ENCODE measurements at places on chromosomes 1 and 21.
A peak's percentile ranks its signal among the peaks of the same experiment; 100 is the strongest.

GRCh38 chr21:34927992-34928391 lies 121.1 kb downstream of the RUNX1 start:
- no peak for DNase-seq

DNA sequence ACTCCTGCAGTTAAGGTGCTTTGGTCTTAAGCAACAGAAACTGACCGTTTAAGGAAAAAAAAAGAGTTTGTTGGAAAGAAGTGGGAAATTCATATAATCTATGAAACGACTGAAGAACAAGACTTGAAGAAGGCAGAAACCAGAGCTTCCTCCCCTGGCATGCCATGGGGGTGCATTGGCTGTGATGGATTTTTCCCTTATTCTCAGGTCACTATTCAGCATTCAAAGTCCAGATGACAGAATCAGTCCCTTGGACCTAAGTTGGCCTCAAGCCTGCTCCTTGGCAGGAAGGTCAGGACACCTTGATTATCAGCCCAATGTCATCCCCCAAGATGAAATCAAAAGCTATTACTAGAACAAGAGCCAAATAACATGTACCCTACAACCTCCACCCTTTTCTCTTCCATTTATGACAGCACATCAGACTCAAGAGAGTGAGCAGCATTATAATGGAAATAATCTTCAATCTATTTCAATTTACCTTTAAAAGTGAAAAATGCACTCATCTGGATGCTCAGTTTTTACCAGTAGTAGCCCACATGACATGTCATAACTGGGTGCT lies 15.8 kb upstream of the TMEM9 start:
- no peak for DNase-seq

- peak; percentile 73 for DNase-seq
Observed at GRCh38 chr1:155127105-155127966, at the start of gene EFNA1. Gene EFNA1 (plus strand): TSS chr1:155127876. CDS start chr1:155127978, 102 bp downstream.

GRCh38 chr1:10680487-10680886 lies 116.0 kb downstream of the CASZ1 start:
- DNase-seq: no peak

DNA sequence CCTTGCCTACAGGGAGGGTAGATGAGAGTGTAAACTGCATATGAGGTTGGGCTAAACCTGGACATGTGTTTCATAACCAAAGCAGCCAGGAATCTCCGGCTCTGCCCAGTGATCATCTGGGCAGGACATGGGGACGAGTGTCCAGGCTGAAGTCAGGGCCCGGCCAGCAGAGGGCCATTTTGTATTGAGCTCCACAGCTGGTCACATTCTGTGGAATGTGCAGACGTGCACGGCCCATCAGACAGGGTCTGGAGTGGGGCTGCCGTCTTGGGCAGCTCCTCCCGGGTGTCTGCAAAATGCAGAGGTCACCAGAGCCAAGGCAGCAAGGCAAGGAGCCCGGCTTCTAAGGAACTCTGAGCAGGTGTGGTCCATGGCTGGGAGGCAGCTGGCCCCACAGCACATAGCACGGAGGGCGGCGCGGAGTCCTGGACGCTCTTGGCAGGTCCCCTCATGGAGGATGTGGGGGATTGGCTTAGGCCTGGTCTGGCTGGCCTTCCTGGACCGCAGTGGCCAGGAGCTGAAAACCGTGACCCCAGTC lies 6.2 kb downstream of the LRRC3 start:
- no peak for DNase-seq

DNA sequence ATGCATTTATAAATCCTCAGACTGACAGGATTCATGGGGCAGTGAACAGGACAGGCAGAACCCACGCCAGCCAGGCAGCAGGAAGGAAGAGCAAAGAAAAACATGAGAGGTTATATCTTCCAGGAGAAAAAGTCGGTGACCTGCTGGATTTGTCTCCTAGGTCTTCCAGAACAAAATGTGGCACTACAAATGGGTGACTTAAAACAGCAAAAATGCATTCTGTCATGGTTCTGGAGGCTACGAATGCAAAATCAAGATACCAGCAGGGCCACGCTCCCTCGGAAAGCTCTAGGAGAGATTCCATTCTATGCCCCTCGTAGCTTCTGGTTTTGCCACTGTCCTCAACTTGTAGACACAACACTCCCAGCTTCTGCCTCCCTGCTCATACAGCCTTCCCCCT lies 63.4 kb downstream of the PSMG1 start:
- DNase-seq: no peak

DNA sequence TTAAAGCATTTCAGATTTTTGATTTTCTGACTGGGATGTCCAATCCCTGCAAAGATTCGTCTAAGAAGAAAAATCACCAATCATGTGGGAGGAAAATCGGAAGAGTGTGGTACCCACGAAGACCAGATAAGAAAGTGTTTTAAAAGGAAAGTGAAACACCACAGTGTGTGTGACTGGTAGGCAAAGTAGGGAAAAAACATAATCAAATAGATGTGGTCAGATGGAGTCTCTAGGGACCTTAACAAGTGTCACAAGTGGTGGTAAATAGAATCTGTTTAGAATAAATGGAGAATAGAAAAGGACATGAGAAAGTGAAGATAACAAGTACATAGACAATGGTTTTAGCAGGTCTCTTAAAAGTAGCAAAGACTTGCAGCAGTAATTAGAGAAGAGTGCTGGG lies 154.6 kb downstream of the SLC30A10 start:
- DNase-seq: no peak

GRCh38 chr1:218217040-218217439 lies 68.1 kb upstream of the RRP15 start:
- DNase-seq: no peak

DNA sequence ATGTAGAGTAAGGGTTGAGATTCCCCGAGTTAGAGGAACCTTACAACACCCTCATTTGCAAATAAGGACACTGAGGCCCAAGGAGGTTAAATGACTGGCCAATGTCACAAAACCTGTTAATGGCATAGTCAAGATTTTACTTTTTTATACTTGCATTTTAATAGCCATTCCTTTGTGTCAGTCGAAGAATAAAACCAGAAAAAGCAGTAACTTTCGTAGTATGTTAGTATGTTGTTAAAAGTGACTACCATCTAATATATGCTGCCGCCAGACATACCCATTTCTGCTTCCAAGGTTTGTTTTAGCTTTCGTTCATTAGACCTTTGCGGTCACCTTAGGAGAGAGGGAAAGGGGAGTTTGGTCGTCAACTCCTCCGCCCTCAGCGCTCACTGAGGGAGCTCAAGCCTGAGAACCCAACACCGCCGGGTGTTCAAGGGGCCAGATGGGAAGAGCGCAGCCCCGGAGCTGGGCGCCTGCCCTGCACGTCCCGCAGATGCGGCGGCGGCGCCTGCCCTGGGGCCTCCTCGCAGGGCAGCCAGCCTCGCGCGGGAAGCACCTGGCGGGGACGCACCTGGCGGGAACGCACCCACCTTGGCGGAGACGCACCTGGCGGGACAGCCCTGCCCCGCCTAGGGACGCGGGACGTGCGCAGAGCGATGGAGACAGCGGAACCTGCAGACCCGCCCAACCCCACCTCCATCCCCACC lies 466 bp downstream of the VPS26C start:
- DNase-seq: no peak

DNA sequence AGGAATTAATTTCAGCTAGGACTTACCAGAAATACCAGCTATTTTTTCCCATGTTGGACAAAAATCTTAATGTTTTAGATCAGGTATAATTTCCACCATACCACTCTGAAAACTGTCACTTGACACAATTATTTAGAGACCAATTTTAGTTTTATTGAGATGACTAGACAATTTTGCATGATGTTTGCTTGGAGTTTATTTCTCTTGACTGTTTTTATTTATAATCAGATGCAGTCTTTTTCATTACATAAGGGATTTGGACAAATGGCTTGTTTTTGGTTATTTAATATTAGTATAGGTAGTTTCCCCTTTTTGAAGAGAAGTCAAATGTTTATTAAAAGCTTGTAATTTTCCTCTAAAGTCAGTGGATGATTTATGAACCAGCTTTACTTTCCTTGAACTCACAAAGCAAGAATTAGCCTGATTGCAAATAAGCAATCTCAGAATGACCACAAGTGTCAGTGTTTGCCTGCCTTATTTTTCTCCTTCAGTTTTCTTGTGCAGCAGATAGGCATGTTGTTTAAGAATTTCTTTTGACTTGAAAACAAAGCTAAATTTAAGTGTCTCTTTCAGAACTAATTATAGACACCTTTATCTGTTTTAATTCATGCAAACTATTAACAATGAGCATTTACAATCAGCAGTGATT lies 3.8 kb upstream of the B3GALT2 start:
- no peak for DNase-seq

- DNase-seq: no peak
Observed at GRCh38 chr1:220092694-220093093, 1.2 kb upstream of the IARS2 start.

DNA sequence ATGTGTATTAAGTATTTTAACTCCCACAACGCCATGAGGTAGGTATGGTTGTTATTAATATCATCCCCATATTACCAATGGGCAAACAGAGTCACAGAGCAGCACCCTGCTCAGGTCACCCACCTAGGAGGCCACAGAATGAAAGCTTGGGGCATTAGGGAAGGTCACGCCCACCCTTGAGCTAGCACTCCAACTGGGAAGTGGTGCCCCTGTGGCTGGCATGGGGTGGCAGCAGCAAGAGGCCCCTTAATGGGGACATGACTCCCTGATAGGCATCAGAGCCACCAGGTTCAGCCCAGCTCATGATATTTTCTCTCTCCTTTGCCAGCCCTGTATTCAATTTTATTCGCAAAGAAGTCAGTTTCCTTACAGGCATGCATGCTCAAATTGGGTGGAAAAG lies 90.6 kb downstream of the DMRTB1 start:
- DNase-seq: no peak

GRCh38 chr1:160062230-160062532 lies 7.8 kb downstream of the KCNJ10 start:
- no peak for DNase-seq

DNA sequence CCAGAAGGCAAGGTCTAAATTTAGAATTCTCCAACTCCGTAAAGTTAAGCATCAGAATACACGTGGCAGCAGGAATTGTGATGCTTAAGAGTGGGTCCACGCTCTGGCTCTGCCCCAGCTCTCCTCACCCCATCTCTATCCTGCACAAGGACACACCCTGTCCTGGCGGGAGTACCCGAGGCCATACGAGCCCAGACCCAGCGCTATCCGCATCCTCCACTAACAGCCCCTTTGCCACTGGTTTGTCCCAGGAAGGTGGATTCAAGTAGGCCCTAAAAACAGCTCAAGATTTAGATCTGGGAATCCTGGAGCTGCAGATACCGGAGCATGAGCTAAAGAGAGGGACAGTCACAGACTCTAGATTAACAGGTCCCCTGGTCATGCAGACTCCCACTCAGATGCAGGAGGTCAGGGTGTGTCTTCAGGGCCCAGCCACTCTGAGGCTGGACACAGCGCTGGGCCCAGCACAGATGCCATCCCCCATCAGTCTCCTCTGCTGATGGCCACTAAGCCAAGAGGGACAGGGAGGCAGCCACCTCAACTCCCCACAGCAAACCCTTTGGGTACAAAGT lies 393.3 kb downstream of the NPHP4 start:
- no peak for DNase-seq

GRCh38 chr21:37257511-37257966 lies 9.6 kb downstream of the VPS26C start:
- no peak for DNase-seq

GRCh38 chr1:86068841-86069756 lies 87.5 kb downstream of the COL24A1 start:
- DNase-seq: no peak

DNA sequence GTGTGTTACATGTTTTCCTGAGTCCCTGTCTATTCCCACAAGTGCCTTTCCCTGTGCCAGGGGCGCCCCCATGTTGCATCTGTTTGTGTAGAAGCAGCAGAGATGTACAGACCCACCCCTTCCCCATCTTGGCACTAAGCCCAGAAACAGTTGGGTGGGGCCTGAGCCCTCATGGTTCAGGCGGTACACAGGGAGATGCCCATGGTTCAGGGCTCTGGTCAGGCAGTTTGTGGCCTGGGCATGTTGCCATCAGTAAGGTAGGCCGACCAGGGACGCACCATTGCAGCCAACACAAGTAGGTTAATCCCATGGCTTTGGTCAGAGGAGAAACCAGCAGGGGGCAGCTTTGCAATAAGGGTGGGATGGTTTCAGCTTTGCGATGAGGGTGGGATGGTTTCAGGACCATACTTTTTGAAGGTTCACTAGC lies 914 bp upstream of the ADGRB2 start:
- DNase-seq: no peak

DNA sequence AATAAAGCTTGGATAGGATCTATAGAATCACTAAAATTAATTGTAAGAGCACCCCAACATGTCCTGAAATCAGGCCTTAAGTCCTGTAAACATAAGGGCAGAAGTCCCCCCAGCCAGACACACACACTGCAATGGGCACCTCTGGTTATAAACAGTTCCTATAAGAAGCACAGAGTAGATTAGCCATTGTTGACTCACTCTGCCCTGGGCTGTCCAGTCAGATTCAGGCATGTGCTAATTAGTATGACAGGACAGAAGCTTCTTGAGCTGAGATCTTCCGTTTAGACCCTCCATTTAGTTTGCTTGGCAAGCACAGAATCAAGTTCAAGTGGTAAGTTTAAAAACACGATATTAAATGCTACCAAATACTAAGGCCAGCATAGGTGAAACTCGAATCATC lies 11.8 kb upstream of the DENND1B start:
- no peak for DNase-seq

- no peak for DNase-seq
Observed at GRCh38 chr1:229579059-229579673, 20.7 kb upstream of the ABCB10 start.

DNA sequence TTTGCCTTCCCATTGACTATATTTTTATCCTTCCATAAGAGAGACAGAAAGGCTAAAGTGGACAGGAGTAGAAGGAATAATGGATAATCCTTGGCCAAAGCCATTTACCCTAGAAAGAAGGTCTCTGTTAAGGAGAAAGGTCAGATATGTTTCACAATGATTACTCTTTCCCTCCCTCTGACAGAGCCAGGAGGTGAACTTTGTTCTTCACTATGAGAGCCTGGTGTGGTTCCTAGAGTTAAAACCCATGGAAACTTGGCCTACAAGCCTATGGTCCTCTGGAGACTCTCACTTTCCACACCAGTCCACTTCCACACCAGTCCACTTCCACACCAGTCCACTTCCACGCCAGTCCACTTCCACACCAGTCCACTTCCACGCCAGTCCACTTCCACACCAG lies 479.9 kb upstream of the ZP4 start:
- no peak for DNase-seq

DNA sequence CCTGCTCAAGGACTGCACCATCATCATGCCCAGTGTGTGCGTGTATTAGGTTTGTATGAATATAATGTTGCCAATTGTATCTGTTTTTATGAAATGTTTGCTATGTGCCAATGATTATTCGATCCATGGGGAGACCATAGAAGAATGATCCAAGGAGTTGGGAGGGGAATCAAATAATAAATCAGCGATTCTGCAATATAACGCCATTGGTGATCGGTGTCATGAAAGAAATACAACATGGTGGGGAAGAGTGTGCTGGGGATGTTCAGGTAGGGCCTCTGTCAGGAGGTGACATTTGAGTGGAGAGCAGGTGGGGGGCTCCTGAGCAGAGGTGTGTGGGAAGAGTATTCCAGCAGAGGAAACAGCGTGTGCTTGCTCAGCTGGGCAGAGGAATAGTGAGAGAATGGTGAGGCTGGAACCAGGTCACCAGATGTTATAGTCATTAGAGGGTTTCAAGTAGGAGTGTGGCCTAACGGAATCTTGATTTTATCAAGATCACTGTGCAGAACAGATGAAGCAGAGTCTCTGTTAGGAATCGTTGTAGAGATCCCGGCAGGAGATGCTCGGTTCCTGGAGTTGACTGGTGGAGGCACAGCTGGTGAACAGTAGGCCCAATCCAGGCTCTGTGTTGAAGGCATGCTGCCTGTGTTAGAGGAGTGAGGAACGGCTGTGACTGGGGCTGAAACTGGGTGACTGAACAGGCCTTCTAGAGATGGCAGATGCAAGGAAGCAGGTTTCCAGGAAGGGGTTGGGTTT lies 2.9 kb upstream of the ZNF496 start:
- no peak for DNase-seq

GRCh38 chr1:29878501-29878900 lies 642.2 kb downstream of the PTPRU start:
- DNase-seq: no peak
